ENCODE measurements at places on chromosomes 7 and 10.

- DNase-seq = no peak
These were observed 67.5 kb upstream of the INSIG1 start for GRCh38 chr7:155230169-155230593.

DNA sequence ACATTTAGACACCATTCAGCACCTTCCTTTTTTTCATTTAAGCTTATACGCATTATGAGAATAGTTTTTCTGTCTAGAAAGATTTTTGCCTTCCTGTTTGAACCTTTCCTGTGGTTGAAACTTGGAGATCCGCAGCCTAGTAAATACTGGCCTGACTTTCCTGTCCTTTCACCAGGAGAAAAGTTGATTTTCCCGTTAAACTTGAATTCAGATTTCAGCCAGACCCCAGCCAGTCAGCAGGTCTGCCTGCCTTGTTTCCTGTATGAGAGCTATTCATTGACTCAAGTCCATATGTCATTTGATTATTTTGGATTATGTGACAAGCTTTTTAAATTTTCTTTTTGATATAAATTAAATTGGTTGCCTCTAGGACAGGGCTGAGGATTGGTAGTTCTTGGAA is 71.5 kb downstream of the EVX1 start:
- no peak for DNase-seq

GRCh38 chr7:98509836-98510235 is 107.2 kb upstream of the NPTX2 start:
- no peak for DNase-seq

DNA sequence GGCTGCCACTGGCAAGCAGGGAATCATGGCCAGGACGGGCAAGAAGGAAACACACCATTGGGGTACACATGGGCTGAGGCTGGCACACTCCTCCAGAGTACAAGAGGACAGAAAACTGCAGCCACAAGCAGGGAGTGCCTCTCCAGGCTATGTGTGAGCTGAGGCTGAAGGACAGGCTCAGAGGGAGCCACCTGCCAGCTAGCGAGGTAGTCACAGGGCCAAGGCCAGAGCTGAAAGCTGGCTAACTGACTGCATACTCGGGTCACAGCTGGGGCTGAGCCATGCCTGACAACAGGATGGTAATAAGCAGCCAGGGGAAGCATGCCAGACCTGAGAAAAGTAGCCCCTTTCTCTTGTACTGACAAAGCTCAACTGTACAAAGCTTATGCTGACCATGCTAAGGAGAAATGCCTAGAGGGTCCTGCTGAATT is 52.0 kb downstream of the KIF5B start:
- DNase-seq = no peak

- no peak for DNase-seq
These were observed 13.5 kb downstream of the CCL26 start for GRCh38 chr7:75758491-75758890.

GRCh38 chr7:25678215-25678614 is 449.9 kb upstream of the NPVF start:
- DNase-seq = no peak

GRCh38 chr7:139231513-139232376 is 708 bp downstream of the UBN2 start:
- peak; percentile 43 for DNase-seq

Data from activated CD4-positive, alpha-beta T cell treated with anti-CD3 and anti-CD28 coated beads for 48 hours (primary cell).